ENCODE measurements at places on chromosomes 16 and 17.
A peak's percentile ranks its signal among the peaks of the same experiment; 100 is the strongest.

- no peak for DNase-seq
Measured at GRCh38 chr17:80296221-80296620, 35.6 kb downstream of the RNF213 start.

DNA sequence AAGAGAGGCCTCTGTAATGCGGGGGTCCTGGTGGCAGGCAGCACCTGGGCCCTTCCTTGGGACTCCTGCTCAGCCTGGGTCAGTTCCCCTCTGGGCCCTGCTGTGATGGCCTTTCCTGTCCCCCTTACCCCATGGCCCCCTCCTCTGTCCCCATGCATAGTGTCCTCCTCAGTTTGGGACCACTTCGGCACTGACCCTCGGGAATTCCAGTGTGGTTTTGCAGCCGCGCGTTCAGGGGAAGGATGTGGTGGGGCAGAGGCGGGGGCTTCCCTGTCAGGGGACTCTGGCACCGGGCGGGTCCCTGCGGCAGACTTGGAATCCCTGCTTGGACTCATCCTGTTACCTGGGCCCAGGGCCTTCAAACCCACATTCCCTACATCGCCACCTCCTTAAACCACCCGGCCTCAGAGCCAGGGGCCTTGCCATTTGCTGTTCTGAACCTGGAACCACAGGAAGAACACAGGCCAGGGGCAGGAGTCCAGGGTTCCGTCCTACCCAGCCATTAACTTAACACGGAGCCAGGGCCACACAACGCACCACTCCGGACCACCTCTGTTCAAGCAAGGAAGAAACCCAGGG, 31.4 kb upstream of the EIF1 start:
- no peak for DNase-seq

DNA sequence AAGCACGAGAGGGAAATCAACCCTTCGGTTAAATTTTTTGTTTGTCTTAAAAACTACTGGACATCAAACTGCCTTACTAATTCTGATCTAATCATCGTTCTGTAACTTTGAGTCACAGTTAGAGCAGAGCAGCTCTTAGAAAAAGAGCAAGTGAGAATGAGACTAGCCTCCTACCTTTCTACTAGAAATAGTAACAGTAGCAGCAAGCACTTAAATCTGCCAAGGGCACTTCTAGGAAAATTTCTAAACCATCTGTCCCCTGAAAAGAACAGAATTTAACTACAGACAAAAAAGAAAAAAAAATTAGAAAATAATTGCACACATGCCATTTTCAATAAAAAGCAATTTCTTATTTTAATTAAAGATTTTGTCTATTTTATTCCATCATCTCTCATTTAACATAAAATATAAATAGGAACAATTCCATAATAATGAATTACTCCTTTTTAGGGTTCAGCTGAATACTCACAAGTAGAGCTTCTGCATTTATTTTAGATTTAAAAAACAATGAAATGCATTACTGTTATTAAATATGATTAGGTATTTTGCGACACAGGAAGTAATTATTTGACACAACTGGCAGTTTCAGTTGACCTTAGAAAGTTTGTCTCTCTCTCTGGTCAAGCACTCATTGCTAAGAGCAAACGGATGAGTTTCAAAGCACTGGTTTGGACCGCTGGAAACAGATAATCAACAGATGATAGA, 250.8 kb upstream of the SOX9 start:
- no peak for DNase-seq

DNA sequence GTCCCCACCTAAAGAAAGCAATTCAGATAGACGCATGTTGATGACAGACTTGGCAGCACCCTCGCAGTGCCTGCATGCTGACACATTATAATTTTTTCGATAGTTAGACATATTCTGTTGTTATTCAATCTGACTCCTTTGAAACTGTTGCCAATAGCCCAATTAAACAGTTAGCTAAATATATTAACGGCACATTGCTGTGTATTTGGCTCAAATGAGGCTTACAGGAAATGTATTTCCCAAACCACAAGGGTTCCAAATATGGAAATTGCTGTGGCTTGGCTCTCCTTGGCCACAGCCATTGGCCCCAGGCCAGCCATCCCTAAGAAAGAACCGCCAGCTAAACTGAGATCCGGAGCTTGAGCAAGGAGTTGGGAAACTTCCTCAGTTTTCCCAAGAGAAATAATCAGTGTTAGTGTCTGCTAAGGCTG, 31.1 kb downstream of the C16orf82 start:
- peak; percentile 32 for DNase-seq

DNA sequence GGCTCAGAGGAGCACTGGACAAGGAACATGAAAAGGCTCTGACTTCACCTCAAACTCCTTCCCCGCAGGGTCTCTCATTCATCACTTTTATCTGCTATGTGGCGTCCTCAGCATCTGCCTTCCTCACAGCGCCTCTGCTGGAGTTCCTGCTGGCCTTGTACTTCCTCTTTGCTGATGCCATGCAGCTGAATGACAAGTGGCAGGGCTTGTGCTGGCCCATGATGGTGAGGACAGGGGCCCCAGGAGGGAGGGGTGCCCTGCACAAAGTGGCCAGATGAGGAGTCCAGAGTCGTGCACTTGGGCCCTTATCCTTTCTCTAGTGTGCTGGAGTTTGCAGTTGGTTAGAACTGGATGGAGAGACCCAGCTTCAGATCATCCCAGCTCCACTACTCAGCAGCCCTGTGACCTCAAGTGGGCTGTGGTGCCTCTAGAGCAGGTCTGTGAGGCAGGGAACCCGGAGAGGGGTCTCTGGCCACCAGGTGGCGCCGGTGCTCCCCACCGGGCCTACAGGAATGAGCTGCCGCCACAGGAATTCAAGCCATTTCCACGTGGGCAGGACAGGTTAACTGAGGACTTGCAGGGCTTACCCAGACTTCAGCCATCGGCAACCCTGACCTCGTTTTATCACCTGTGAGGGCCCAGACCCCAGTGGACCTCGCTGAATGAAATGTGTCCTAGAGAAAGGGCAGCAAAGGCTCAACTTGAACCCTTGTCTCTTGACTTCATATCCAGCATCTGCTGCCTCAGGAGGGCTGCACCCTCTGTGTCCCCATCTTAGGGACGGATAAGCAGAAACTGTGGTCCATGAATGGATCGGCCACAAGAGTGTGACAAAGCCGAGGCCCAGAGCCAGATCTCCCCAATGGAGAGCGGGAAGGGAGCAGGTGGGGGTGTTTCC, 4.0 kb downstream of the CMTM3 start:
- DNase-seq: peak; percentile 88

DNA sequence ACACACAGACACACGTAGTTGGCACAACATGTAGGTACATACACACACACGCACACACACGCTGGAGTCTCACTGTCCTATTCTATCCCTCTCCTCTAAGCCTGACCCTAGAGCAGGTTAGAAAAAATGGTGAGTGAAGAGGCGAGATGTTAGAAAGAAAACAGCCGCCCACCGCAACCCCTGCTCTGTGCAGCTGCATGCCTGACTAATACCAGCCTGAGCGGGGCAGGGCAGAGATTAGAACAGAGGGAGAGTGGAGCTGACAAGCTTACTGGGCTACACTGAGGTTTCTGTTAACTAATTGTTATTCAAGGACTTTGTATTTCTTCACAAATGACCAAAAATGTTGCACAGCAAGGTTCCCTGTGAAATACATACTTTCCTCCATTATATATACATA, 59.8 kb downstream of the AMFR start:
- DNase-seq: no peak

GRCh38 chr17:33398386-33398785, 105.3 kb upstream of the ASIC2 start:
- no peak for DNase-seq

GRCh38 chr17:8922928-8923327, 42.6 kb downstream of the PIK3R5 start:
- DNase-seq: no peak
